ENCODE measurements at places on chromosomes 2 and 18.

DNA sequence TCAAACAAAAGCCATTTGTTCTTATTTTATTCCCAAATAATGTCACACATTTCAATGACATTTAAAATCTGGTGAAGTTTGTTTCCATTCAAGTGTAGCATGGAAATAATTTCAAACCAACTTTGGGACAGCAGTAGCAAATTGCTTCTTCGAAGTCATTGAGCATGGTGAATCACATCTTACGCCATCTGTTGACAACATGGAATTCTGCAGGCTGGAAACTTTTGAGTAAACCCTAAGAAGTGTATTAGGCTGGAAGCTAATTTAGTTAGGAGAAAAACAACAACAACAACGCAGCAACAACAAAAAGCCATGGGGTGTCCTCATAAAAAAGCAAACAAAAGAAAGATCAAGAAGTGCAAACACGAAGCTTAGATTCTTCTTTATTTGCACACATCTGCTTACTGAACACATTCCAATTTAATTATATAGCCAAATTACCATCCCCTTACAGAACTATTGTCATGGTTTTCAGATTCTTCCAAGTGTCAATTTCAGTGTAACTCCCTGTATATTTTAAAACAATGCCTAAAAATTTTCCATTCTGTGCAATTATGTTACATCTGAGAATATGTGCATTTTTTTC is 659.0 kb upstream of the CDH7 start:
- DNase-seq, result peak; percentile 19

DNA sequence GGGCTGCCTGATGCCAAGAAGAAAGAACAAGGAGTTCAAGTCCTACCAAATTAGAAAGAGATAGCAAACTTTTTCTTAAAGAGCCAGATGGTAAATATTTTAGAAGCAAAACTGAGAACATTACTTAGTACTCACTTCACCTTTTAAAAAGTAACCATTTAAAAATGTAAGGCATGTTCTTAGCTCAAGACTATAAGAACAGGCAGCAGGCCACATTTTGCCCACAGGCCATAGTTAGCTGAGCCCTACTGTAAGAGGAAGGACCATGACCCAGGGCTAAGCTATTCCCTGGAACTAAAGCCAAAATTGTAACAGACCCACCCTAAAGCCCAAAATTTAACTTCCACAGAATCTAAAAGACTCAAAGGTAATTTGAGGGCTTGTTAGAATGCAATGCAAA is 31.3 kb downstream of the USP40 start:
- no peak for DNase-seq

- no peak for DNase-seq
Observed at GRCh38 chr2:30860003-30860725, 52.9 kb upstream of the CAPN13 start.

DNA sequence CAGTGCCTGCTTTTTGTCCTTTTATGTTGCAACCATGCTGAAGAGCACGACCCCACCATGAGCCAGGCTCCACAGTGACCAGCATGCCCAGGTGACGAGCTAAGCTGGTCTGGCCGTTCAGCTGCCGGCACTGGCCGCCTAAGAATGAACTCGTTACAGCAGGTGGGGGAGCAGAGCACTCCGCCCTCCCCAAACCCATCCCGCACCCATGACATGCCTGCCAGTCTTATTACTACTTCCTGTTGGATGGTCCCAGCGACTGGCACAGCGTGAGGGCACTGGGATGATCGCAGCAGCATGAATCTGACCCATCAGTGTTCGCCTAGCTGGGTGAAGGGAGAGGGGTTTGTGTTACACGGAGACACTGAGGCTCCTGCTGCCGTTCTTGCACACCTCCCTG is 11.5 kb downstream of the DIPK1C start:
- DNase-seq, result no peak

- DNase-seq, result no peak
Observed at GRCh38 chr2:200156166-200156835, 150.2 kb upstream of the SPATS2L start.

GRCh38 chr2:55371376-55371775 is 48.3 kb downstream of the CCDC88A start:
- no peak for DNase-seq

DNA sequence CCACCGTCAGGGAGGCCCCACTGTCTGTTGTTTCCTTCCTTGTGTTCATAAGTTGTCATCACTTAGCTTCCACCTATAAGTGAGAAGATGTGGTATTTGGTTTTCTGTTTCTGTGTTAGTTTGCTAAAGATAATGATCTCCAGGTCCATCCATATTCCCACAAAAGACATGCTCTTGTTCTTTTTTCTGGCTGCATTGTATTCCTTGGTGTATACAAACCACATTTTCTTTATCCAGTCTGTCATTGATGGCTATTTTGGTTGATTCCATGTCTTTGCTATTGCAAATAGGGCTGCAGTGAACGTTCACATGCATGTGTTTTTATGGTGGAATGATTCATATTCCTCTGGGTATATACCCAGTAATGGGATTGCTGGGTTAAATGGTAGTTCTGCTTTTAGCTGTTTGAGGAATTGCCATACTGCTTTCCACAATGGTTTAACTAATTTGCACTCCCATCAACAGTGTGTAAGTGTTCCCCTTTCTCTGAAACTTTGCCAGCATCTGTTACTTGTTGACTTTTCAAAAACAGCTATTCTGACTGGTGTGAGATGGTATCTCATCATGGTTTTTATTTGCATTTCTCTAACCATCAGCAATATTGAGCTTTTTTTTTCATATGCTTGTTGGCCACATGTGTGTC is 156.6 kb upstream of the NOSTRIN start:
- no peak for DNase-seq

DNA sequence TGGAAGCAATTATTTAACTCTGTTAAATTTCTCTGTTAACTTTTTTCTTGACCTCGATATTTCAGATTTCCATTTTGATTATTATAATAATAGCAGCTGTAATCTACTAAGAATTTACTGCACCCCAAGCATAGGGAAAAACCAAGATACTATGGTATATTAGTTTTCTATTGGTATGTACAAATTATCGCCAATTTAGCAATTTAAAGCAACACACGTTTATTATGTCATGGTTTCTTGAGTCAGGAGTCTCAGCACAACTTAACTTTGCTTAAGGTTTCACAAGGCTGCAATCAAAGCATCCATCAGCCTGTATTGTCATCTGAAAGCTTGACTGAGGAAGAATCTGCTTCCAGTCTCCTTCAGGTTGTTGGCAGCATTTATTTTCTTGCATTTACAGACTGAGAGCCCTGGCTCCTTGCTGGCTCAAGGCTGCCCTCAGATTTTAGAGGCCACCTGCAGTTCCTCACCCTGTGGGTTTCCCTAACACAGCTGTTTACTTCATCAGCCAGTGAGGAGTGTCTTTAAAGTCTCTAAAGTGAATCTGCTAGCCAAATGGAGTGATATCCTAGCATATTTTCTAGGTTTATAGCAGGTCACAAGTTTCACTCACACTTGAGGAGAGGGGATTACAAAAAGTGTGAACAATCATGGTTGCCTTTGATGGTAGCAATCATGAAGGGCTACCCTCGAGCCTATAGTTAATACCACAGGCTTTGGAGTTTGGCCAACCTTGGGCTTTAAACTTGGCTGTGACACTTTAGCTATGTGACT is 4.4 kb upstream of the VPS54 start:
- no peak for DNase-seq

DNA sequence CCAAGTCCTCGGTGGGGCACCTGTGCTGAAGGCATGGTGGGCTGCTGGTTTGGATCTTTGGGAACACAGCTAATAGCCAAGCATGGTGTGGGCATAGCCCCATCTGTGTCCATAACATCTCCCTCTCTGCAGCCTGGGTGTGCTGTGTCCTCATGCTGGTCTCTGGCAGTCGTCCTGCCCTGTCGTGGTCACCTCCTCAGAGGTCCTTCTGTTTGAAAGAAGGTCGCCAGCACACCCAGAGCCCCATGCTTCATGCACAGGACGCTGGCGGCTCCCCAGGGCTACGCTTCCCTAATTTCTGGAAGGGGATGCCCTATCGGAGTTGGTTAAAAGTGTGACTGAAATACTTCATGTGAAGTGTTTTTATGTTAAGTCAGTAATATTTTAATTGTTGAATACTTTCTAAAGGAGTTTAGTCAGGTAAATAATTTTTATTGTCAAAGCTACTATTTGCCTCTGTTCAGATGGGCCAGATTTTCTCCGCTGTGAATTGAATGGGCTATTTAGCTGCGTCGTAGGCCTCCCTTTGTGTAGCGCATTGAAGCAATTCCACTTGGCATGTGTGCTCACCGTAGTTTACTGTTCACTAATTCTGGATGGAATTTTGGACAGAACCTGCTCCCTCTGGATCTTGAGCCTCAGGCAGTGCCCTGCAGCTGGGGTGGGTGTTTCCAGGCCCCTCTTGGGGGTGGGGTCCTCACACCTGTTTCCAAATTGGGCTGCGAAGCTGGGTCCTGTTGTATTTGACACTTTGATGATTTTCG is 81.9 kb downstream of the WDSUB1 start:
- DNase-seq, result no peak

DNA sequence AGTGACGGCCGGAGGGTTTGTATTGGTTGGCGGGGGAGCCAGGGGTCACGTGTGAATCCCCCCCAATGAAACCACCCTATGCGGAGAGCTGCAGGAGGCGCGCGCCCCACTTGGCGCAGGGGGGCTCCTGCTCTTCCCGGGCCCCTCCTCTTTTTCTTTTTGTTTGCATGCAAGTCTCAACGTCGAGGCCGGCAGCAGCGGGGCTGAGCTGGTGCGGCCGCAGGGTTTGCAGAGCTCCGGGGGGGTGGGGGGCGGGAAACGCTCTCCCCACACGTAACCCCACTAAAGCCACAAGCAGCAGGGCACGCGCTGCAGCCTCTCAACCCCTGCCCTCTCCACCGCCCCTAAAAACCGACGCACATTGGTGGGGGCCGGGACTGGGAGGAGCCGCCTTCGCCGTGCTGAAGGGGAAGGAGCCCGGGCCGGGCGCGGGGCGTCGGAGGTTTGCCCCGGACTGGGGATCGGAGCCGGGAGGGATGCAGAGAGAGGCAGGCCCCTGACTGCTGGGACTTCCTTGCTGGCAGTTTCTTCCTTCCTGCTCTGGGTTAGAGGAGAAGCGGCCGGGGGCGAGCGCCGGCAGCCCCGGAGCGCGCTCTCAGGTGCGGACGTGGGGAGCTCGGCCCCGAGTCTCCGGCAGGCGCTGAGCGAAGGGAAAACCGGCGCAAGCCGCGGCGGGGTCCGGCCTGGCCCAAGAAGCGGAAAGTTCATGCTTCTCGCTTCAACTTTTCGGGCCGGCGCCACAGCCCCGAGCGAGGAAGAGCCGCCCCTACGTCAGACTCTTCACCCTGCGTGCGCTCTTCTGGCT is 864 bp downstream of the LBH start:
- DNase-seq, result peak; percentile 59

DNA sequence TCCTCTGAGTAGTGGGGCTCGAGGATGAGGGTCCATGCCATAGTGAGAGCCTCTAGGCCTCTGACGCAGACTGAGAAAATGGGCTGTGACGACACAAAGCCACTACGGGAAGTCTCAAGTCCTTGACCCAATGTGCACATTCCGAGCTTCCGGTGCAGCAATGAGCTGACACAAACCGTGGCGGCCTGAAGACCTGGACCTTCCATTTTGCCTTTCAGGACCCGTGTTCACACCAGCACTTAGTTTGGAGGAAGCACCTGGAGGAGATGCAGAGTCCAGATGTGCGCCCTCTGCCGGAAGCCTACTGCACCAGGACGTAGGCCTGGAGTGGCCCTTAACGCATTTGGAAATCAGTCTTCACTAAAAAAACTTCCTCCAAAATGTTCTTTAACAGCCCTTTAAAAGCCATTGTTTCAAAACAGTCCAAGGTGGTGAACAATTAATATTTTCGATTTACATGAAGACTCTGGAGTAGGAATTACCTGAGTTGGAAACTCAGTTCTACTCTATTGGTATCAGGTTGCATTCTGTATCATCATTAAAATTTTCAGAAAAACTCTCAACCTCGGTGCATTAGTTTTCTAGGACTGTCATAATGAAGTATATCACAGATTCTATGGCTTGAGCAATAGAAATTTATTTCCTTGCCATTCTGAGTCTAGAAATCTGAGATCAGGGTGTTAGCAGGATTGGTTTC is 33.9 kb downstream of the BMP10 start:
- DNase-seq, result peak; percentile 68

- no peak for DNase-seq
Observed at GRCh38 chr2:3625186-3625585, 30.3 kb downstream of the COLEC11 start.

DNA sequence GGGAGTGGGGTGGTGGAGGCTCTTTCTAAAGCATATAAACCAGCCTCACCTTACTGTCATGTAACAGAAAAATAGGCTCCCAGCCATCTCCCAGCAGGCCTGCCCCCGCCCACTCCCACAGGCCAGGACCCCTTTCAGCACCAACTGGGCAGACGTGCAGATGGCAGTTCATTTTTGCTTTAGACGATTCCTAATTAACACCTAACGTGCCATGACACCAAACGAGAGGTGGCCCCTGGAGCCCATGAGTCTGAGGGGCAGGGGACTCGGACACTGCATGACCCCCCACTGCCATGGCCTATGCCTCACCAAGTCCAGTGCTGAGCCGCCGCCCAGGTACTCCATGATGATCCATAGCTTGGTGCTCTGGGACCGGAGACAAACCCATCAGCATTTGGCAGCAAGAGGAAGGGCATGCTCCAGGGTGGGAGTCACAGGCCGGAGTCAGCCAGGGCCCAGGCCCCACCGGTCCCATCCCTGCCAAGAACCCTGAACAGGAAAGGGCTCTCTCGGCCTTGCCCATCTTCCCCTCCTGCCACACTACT is 7.9 kb downstream of the STK25 start:
- DNase-seq, result no peak

GRCh38 chr2:50529600-50530218 is 502.2 kb downstream of the NRXN1 start:
- DNase-seq, result no peak

- no peak for DNase-seq
Observed at GRCh38 chr2:190891372-190891771, 10.8 kb downstream of the GLS start.

DNA sequence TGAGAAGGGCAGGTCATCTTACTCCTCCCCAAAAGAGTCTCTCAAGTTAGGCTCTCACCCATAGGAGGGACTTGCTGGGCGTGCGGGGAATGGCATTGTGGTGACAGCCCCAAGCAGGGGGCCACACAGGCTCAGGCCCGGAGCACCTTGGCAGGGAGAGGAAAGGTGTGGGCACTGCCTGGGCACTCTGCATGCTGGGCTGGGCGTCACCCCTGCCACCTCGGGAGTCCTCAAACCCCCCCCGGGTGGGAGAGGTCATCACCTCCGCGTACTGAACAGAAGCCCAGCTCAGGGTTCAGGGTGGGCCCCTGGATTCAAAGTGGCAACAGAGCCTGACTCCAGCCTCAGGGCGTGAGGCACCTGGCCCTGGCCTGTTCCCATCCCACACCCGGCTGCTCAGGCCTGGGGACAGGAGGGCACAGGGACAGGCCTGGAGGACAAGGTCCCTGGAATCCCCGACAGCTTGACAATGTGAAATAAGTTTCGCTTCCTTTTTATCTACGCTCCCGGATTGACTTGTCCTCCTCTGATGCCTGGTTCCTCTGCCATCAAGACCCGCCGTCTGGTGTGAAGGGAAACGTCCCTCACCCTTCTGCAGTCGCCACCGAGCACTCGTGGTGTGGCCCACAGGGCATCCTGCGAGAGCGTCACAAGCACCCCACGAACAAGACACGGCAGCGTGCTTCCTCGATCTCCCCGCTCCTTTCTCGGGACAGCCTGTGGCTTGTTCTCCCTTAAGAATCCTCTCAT is 97.8 kb downstream of the HDAC4 start:
- no peak for DNase-seq

- no peak for DNase-seq
Observed at GRCh38 chr18:41647914-41648313, 307.1 kb upstream of the PIK3C3 start.
